ENCODE measurements at places on chromosomes 6 and 20. TPM values are rescaled to one million over a fixed set of nuclear protein-coding genes. Genes with fewer than 3 reads are reported as not detected.

Gene RIPOR3
- not detected for total RNA-seq

Gene JAG1
- 0.28 TPM for total RNA-seq

Gene FAM184A
- 6.0 TPM for total RNA-seq

Gene FKBP5
- 79.4 TPM for total RNA-seq

Gene TCP11
- not detected for total RNA-seq

Gene SASH1
- total RNA-seq: 1.9 TPM

Gene RIPK1
- total RNA-seq: 32.4 TPM

Gene TGM3
- not detected for total RNA-seq

Gene PI16
- 4.6 TPM for total RNA-seq

Gene HLA-DRB1
- 52.1 TPM for total RNA-seq

Gene MOXD1
- total RNA-seq: not detected

Gene BPIFA3
- total RNA-seq: not detected

Gene BHLHE23
- not detected for total RNA-seq

Gene TSHZ2
- total RNA-seq: 84.5 TPM
